B cell (primary cell): ENCODE measurements at places on chromosomes 2 and 18. TPM values are rescaled to one million over a fixed set of nuclear protein-coding genes. Genes with fewer than 3 reads are reported as not detected.

The CRACDL gene
- not detected in 2 replicates for polyA plus RNA-seq

DNA sequence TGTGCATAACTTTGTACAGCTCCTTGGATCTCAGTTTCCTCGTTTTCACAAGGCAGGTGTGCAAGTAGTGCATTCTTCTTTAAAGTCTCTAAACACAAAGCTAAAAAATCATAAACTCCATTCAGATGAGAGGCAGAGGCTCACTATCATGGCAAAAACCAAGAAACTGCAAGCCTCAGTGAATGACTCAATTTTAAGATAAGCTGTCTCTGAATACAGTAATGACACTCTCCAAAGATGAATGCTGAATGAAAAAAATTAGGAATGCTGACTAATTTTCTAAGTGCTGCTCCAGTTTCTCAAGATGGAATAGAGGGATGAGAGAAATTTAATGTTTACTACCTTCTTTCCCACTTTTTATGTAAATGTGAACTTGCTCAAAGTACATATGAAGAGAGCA, 17.2 kb downstream of the B4GALT6 start:
- H3K36me3 ChIP-seq: no peaks in the 10 kb centered on the region
- no peaks in the 10 kb centered on the region for H3K4me1 ChIP-seq
- no peak for DNase-seq

The INPP4A gene
- polyA plus RNA-seq: 9.9 and 10.7 TPM in 2 replicates

DNA sequence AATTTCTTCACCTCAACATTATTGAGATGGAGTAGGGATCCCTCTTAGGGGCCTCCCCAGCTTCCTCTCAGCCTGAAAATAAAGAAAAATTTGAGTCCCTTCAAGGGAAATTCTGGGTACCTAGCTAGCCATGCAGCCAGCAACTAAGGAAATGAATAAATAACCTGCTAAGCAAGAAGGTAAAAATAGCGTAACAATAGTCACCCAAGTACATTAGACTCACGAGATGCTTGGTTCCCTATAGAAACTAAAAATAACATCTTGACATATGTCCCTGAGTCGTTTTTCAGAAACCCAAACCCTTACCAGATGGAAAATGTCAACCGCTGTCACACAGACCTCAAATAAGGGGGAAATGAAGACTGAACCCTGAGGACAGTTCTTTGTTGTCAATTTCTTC, 51.9 kb downstream of the CACNB4 start:
- H3K27ac ChIP-seq: no peak overlapping the region
- no peaks in the 10 kb centered on the region for H3K36me3 ChIP-seq
- H3K27me3 ChIP-seq: no peaks in the 10 kb centered on the region
- peaks cover 15% of the 10 kb centered on the region for H3K4me1 ChIP-seq

The CD8B2 gene
- polyA plus RNA-seq: 0.03 TPM in 1 of 2 replicates, not detected in the other

DNA sequence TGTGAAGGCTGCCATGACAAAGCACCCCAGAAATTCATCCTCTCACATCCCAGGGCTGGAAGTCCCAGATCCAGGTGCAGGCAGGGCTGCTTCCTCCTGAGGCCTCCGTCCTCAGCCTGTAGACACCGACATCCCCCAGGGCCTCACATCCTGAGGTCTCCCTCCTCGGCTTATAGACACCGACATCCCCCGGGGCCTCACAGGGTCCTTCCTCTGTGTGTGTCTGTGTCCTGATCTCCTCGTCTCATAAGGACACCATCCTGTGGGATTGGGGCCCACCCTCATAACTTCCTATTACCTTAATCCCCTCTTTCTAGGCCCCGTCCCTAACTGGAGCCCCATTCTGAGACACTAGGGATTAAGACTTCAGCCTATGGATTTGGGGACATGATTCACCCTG, 92.0 kb upstream of the SNTG2 start:
- no peak overlapping the region for H3K27ac ChIP-seq
- H3K4me3 ChIP-seq: no peak overlapping the region
- peaks cover 4% of the 10 kb centered on the region for H3K4me1 ChIP-seq
- H3K36me3 ChIP-seq: no peaks in the 10 kb centered on the region
- H3K27me3 ChIP-seq: no peaks in the 10 kb centered on the region

DNA sequence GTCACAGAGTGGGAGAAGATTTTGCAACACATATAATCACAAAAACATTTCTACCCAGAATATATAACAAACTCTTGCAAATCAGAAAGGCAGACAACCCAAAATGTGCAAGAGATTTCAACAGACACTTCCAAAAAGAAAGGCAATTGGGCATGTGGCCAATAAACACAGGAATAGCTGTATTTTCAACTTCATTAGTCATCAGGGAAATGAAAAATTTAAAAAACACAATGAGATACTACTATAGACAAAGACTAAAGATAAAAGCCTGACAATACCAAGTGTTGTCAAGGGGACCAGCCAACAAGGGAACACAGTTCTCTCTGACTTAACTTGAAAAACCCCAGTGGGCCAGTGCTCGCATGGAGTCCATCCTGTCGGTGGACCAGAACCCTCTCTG, 40.5 kb downstream of the MTHFD2 start:
- no peaks in the 10 kb centered on the region for H3K4me1 ChIP-seq
- H3K36me3 ChIP-seq: no peaks in the 10 kb centered on the region
- DNase-seq: no peak

DNA sequence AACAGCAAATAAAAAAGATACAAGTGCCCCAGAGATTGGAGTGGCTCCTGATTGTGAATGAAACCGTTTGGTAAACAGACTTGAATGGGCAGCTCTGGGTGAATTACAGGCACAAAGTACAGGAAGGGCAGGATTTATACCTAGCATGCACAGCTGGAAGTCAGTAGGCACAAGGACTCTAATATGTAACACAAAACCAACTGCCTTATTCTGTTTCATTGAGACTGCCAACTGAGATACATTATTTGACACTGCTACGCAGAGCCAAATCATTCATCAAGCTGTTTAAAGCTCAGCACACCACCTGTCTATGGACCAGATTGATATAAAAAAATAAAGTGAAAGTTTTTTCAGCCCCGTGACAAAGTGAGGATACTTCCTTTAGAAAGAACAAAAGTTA, 541.2 kb downstream of the NUP35 start:
- no peak for DNase-seq
- no peak overlapping the region for H3K27ac ChIP-seq
- no peak overlapping the region for H3K4me3 ChIP-seq
- no peaks in the 10 kb centered on the region for H3K27me3 ChIP-seq
- H3K4me1 ChIP-seq: no peaks in the 10 kb centered on the region

DNA sequence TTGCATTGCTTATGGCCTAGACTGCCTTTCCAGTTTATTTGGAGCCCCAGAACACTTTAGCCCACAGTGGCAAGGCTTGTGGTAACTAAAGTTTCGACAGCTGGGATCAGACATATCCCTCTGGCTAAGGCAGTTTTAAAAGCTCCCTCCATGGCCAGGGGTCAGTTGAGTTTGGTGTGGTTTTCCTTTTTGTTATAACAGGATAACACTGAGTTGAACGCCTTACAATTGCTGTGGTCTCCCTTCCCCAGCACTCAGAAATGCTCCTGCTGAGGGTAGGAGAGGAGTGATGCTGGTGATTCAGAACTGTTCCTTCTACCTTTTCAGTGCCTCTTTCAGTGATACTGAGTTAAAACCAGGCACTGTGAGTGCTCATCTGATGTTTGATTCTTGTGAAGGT, 182.6 kb downstream of the GULP1 start:
- DNase-seq: no peak
- H3K4me3 ChIP-seq: no peak overlapping the region
- H3K27me3 ChIP-seq: no peaks in the 10 kb centered on the region
- H3K27ac ChIP-seq: no peak overlapping the region
- no peaks in the 10 kb centered on the region for H3K36me3 ChIP-seq

The IL18R1 gene
- 1.1 TPM in 2 replicates for polyA plus RNA-seq

GRCh38 chr2:165462443-165462842, 7.1 kb upstream of the CSRNP3 start:
- no peaks in the 10 kb centered on the region for H3K36me3 ChIP-seq
- H3K4me1 ChIP-seq: no peaks in the 10 kb centered on the region
- H3K4me3 ChIP-seq: no peak overlapping the region
- H3K27me3 ChIP-seq: no peaks in the 10 kb centered on the region
- H3K27ac ChIP-seq: no peak overlapping the region
- DNase-seq: no peak

GRCh38 chr2:216626168-216626874, 6.9 kb upstream of the IGFBP2 start:
- no peak overlapping the region for H3K4me3 ChIP-seq
- no peaks in the 10 kb centered on the region for H3K4me1 ChIP-seq
- H3K27me3 ChIP-seq: no peaks in the 10 kb centered on the region
- no peaks in the 10 kb centered on the region for H3K36me3 ChIP-seq

DNA sequence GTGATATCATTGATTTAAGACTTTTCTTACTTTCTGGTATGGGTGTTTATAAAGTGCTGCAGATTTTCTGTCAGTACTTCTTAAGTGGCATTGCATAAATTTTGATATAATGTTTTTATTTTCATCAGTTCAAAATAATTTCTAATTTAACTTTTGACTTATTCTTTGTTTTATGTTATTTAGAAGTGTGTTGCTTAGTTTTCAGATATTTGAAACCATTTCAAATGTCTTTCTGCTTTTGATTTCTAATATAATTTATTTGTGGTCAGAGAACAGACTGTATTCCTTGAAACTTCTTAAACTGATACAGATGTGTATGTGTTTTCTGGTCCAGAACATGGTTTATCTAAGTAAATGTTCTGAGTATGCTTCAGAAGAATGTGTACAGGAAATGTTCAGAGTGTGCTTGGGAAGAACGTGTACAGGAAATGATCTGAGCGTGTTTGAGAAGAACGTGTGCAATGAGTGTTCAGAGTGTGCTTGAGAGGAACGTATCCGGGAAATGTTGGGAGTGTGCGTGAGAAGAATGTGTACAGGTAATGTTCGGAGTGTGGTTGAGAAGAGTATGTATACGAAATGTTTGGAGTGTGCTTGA, 265.7 kb upstream of the HS6ST1 start:
- H3K27ac ChIP-seq: no peak overlapping the region
- DNase-seq: no peak
- no peaks in the 10 kb centered on the region for H3K36me3 ChIP-seq

The ZSWIM2 gene
- polyA plus RNA-seq: not detected in 2 replicates

DNA sequence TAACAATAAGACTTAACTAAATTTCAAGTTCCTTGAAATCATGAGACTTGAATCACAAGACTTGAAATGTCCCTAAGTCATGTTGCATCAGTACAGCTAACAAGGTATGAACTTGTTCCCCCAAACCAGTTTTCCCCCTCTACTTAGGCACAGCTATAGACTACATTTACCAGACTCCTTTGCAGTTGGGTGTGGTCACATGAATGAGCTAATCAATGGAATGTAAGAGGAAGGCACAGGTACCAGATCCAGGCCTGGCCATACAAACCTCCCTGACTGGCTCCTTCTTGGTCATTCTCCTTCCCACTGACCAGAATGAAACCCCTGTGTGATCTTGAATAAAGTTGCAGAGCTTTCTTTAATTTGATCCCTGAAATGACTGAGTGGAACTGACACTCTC, 77.8 kb downstream of the DNER start:
- H3K27me3 ChIP-seq: no peaks in the 10 kb centered on the region
- H3K4me1 ChIP-seq: no peaks in the 10 kb centered on the region
- H3K4me3 ChIP-seq: no peak overlapping the region
- no peak for DNase-seq

DNA sequence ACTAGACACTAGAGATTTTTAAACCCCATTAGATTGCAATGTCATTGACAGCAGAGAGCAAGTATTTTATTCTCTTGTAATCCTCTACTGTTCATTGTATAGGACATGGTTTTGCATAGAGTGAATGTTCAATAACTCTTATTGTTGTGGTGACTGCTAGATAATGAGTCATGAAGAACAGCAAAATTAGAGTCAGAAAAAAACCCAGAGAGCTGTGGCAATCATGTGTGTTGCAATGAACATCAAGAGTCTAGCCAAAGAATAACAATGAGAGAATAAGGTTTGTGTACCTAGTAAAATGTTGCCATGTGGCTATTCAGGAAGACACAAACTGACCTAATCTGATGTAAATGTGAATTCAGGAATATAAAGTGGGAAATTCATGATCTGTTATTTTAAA, 684.0 kb downstream of the DSC3 start:
- H3K4me3 ChIP-seq: no peak overlapping the region
- no peaks in the 10 kb centered on the region for H3K27me3 ChIP-seq
- H3K4me1 ChIP-seq: no peaks in the 10 kb centered on the region
- no peaks in the 10 kb centered on the region for H3K36me3 ChIP-seq

The ARID5A gene
- 35.5 and 62.3 TPM in 2 replicates for polyA plus RNA-seq

DNA sequence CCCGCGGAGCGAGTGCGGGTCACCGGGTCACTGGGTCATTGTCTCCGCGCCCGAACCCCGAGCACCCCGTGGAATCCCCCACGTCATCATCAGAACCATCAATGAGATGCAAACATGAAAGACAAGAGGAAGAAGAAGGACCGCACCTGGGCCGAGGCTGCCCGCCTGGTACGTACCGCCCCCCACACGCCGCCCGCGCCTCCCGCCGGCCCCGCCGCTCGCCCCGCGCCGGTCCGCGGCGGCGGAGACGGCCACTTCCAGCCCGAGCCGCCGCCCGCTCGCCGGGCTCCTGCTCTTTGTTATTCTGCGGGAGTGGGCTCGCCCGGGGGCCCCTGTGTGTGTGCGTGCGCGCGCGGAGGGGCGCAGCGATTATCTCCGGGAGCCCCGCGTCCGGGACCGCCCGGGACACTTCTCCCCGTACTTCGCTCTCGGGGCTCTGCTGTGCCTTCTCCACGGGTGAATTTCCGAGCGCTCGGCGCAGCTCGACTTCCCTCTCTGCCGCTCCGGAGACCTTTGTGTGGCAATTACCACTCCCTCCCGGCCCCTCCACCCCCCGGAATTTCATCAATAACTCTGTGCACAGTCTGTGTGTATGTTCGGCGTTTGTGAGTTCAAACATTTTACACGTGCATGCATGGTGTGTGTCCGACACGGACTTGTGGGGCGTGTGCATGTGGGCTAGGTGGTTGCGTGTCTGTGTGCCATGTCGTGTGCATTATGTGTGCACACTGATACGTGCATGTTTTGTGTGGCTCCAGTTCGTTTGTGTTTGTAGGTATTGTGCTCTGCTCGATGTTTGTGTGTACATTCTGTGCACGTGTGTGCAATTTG, 714 bp downstream of the ASXL3 start:
- no peaks in the 10 kb centered on the region for H3K36me3 ChIP-seq
- H3K27ac ChIP-seq: no peak overlapping the region
- H3K4me1 ChIP-seq: peaks cover 12% of the 10 kb centered on the region
- H3K4me3 ChIP-seq: no peak overlapping the region
- no peak for DNase-seq

DNA sequence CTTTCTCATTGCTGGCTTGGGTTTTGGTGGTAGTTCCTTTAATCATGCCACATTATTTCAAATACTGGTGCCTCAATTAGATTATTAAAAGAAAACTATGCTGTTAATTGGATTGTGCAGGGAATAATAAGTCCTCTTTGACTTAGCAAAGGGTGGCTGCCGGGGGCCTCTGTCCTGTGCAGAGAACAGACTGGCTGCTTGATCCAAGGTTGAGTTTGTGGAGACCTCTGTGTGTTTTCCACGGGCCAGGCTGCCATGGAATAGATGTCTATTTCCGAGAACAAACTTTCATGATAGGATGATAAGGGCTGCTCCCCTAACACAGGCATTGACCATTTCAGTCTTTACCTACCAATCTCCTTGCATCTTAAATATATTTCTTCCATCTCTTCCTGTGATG, 30.4 kb upstream of the OTOS start:
- H3K36me3 ChIP-seq: no peaks in the 10 kb centered on the region
- H3K27me3 ChIP-seq: no peaks in the 10 kb centered on the region
- no peak overlapping the region for H3K4me3 ChIP-seq
- H3K4me1 ChIP-seq: no peaks in the 10 kb centered on the region
- DNase-seq: no peak
